DMS153 (cell line): ENCODE measurements at places on chromosomes 2 and 18.

- DNase-seq, result no peak
Observed at GRCh38 chr2:136126421-136126926, 8.5 kb upstream of the CXCR4 start.

GRCh38 chr2:109727929-109728447 is 66.1 kb upstream of the RGPD5 start:
- no peak for DNase-seq

DNA sequence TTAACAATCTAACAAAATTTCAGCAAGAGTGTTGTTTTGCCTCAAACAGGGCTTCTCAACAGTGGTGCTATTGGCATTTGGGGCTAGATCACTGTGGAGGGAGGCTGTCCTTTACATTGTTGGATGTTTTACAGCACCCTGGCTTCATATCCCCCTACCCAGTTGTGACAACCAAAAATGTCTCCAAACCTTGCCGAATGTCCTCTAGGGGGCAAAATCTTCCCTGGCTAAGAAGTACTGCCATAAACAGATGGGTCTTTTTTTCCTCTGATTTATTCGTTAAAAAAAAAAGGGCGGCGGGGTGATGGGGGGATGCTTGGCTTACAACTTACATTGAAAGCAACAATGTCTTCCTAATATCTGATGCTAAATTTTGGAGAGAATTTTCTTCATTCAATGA is 207.6 kb upstream of the CCDC150 start:
- DNase-seq, result no peak

GRCh38 chr2:64666810-64667438 is 13.2 kb upstream of the SERTAD2 start:
- no peak for DNase-seq

DNA sequence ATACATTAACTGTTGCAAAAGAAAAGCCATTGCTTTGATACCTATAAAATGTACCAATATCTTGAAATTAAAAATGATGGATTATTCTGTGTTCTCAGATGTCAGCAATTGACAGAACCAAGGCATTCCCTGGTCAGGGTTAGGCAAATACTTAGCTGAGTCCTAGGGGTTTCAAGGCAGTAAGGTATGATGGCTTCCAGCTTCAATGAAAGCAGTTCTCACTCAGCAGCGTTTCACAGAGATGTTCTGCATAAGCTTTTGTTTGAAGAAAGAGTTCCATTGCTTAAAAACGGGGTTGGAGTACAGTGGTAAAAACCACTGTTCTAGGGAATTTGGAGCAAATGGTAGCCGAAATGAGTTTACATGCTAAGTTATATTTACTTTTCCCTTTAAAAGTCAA is 17.0 kb upstream of the KANSL1L start:
- no peak for DNase-seq

GRCh38 chr18:60249388-60249787 is 123.2 kb downstream of the MC4R start:
- DNase-seq, result no peak

GRCh38 chr2:96770442-96771202 is 9.9 kb downstream of the CNNM4 start:
- DNase-seq, result no peak

DNA sequence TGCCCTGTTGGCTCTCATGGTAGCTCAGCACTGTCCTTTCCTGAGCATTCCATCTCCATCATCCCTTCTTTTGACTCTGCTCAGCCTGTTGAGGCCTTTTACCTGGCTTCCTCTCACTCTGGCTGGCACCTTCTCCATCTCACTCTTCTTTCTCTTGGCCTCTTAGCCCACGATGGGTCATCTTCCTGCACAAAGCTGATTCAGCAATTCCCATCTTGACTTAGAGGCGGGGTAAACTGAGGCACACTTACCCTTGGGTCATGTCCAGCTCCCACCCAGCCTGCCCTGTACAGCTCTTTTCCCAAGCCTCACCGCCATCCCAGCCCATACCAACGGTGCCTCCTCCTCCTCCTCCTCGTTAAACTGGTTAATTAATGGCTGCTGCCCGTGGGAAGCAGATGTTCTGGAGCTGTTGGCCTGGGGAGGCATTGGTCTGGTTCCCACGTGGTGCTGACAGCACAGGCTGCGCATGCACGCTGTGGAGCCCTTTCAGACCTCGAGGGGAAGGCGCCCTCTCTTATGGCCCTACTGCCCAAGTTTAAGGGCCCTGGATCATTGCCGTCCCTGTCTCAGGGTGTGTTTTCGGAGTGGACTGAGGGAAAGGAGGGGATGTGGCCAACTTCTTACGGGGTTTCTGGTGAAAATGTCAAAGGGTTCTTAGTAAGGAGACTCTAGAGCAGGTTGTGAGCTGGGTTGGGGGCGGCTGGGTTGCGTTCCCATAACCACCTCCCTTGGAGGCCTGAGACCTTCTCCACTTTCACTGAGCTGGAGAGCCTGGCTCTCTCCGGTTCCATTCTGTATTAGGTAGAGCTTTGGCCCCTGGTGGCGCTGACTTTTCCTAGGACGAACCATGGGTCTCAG is 10.9 kb downstream of the WNT10A start:
- DNase-seq, result no peak

- peak; percentile 16 for DNase-seq
Observed at GRCh38 chr2:164954954-164955701, at the start of gene SLC38A11. Gene SLC38A11, minus strand, starts transcription at chr2:164955525. Its CDS starts 278 bp downstream, at chr2:164955247.

- peak; percentile 78 for DNase-seq
Observed at GRCh38 chr2:42141687-42142546, 27.2 kb upstream of the EML4 start.

DNA sequence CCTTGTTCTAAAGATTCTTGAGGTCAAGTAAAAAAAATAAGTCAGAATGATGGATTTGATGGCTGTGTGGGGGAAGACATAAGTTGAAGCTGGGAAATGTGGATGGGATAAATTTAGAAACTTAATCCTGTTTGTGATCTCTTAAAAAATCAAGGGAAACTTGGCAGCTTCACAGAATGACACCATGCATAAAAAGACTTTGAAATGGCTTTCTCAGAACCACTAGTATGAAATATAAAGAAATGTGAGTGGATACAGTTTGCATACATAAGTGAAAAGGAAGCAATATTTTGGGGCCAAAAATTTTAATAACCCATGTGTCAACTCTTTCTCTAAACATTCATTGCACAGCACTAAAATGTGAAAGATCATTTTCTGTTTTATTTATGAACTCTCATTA is 21.7 kb downstream of the CDH19 start:
- no peak for DNase-seq

GRCh38 chr2:223316342-223316741 is 264.4 kb downstream of the KCNE4 start:
- no peak for DNase-seq

- peak; percentile 4 for DNase-seq
Observed at GRCh38 chr2:64595397-64596176, 58.1 kb downstream of the SERTAD2 start.

DNA sequence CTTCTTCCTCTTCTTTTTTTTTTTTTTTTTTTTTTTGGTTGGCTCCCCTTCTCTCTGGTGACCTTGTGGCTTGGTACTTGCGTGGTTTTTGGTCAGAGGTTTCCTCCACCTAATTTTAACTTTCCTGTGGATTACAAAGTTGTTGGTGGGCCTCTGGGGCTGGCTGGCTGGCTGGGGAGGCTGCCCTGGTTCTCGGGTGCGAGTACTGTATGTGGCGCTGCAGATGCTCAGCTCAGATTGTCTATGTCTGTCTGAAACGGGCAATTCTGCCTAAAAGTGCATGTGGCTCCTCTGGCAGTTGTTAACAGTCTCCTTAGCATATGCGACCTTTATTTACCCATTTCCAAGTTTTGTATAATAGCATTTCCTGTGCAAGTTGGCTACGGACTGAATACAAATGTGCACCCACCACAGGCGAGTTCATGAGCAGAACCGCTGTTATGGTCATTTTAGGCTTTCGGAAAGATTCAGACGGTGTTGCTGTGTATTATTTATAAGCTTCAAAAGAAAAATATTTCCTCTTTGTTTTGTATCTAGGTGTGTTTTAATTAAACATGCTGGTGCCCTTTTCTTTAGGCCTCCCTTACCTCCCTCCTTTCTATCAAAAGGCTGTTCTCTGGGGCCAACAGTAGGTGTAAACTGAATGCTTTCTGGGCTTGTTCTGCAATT is 4.4 kb downstream of the TBR1 start:
- no peak for DNase-seq

DNA sequence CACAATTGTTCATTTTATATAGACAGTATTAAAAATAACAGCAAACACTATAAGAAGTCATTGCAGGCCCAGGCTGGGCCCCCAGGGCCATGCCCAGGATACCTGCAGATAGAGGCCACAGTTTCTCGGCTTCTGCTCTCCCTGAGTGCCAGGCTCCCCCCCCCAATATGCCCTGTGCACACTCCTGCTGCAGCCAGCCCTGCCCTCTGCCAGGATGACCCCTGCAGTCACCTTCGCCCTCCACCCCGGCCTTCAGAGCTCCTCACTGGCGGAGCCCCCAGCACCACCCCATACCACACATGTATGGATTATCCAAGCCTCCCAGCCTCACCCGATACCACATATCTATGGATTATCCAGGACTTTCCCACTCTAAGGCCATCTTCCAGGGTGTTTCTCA is 104.5 kb downstream of the TPO start:
- no peak for DNase-seq

- no peak for DNase-seq
Observed at GRCh38 chr2:222034058-222034457, 264.7 kb downstream of the PAX3 start.

DNA sequence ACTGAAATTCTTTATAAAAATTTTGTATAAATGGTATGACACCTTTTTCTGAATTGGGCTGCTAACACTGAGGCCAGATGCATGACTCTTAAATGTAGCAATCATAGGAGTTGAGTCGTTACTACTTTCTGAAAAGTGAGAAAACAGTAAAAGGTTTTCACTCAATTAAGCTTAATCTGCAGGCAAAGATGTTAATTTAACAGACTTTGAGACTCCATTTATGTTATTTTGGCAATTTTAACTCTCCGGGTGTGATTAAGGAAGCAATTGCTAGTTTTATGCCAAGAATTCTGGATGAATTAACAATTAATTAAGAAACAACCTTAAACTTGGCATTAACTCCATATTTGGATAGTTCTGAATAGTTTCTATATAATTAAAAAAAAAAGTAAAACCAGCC is 104.3 kb downstream of the AGPS start:
- no peak for DNase-seq

- no peak for DNase-seq
Observed at GRCh38 chr2:16090650-16091575, 150.6 kb downstream of the MYCN start.
